NCI-H1092 treated with DMSO at 0.1 percent for 48 hours (cell line): ENCODE measurements at places on chromosomes 12 and 14.

DNA sequence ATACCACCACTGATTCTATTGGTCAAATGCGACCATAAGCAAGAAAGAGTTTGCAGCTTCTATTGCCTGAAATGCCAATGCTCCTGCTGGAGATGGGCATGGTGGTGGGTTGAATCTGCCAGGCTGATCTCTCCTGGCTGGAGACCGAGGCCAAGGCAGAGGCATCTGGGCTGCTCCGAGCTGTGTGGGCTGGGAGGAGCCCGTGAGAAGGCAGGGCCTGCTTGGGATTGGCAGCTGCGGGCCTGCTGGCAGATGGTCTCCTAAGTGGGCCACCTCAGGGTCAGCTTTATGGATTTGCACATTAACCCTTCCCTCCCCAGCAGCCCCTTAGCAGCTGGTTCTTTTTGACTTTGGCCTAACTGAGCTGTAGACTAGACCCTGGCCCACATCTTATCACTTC, 25.4 kb downstream of the SRRM4 start:
- DNase-seq: peak; percentile 46

DNA sequence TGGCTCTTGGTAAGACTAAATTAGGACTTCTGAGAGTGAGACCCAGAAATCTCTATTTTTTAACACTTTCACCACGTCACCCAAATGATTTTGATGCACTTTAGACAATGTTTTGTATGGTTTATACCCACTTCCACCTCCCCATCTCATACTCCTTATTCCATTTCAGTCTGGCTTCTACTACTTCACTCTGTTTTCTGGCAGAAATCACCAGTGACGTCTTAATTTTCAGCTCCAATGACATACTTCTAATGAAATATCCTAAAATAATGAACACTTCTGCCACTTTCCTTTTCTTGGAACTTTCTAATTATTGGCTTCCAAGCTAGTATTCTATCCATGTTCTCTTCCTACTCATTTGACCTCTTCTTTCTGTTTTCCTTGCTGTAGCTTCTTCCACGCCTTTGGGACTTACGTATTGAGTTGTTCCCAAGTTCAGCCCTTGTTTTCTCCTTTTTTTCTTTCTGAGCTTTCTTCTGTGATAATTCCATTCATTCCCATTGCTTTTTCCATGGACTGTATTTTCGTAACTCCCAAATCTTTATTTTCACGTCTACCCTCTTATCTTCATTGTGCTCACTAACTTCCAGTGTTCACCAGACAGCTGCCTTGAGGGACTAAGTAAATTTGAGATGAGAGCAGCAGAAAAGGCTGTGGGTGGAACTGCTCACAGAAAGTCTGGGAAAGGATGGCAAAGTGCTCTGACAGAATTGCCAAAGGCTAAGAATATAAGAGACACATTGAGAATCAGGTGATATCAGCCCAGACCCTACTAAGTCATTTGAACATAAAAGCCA, 115.8 kb downstream of the CAPZA3 start:
- no peak for DNase-seq

GRCh38 chr12:103415681-103416080, 80.1 kb downstream of the C12orf42 start:
- DNase-seq: no peak

DNA sequence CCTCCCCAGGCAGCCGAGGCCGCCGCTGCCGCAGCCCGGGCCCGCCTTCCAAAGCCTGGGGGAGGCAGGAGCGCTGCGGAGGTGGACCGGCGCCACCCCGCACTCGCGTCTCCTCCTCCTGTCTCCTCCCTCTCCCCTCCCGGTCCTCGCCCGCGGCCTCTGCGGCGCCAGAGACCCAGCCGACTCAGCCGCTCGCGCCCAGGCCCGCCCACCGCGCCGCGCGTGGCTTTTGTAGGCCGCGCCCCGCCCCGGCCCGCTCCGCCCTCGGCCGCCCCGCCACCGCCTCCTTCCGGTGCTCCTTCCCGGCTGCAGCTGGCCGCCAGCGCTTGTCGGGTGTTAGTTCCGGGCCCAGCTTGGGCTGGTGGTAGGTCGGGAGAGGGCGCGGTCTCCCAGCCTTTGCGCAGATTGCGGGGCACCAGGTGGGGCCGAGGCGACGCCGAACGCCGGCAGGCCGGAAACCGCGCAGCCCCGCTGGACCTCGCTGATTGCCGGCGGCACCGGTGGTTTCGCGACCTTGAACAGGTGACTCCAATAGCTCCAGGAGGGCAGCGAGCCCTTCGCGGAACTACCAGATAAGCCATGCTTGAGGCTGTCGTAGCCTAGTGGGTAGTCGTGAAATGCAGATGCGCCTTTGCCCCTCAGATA, at the start of gene CAPRIN2:
TSS of gene CAPRIN2 (minus strand) at position 202 of the 645 bp plus-strand sequence. CDS start 1,431 bp downstream, outside the sequence.
- DNase-seq: peak; percentile 95

- DNase-seq: no peak
These were observed 7.3 kb upstream of the BATF start for GRCh38 chr14:75514673-75515628.

DNA sequence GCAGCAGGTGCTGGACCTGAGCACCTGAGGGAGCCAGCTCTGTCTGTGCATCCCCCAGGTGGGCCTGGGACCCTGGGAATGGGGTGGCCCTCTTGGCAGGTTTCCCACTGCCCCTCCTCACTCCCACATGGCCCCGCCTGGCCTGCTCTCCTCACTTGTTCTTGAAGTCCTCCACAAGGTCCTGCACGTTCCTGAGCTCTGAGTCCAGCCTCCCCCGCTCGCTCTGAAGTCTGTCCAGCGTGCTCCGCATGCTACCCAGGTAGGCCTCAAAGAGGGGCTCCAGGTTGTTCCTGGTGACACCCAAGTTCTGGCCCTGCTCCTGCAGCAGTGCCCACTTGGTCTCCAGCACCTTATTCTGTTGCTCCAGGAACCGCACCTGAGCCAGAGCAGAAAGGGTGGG, 2.9 kb downstream of the KRT79 start:
- DNase-seq: no peak

DNA sequence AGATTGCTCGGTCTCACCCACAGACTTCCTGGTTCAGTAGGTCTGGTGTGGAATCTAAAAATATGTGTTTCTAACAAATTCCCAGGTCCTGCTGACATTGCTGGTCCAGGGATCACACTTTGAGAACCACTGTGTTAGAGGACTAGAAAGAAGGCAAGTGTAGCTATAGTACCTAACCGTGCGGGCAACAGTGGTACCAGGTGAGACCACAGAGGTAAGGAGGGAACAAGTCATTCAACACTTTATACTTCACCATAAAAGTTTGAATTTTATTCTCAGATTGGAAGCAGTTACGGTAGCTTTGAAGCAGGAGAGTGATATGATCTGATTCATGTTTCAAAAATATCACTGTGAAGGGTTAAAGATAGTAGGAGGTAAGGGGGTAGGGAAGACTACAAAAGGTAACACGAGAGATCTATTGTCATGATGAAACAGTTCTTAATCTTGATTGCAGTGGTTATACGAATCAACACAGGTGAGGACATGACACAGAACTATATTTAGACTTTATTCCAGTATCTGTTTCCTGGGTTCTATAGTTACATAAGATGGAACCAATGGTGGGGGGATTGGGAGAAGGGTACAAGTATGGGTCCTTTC, 73.5 kb downstream of the CDK17 start:
- no peak for DNase-seq

DNA sequence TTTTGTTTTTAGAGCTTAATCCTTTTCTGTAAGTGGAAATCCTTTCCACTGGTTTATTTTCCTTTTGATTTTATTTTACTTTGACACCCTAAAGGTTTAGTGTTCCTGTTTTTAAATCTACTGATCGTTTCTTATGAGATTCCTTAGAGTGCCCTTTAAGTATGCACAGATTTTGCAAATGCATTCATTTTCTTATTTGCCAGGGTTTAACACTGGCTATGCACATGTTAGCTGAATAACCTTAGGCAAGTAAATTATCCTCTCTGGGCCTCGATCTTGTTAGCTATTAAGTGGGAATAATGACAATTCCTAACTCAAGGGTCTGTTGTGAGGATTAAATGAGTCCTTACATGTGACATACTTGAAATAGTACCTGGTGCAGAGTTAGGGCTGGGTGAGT, 136.0 kb downstream of the BICD1 start:
- DNase-seq: no peak

GRCh38 chr12:81369175-81369574, 291.3 kb downstream of the ACSS3 start:
- no peak for DNase-seq

GRCh38 chr14:68199554-68200151, 380.1 kb downstream of the RAD51B start:
- no peak for DNase-seq

GRCh38 chr14:94398182-94398479, 9.7 kb upstream of the SERPINA1 start:
- no peak for DNase-seq

DNA sequence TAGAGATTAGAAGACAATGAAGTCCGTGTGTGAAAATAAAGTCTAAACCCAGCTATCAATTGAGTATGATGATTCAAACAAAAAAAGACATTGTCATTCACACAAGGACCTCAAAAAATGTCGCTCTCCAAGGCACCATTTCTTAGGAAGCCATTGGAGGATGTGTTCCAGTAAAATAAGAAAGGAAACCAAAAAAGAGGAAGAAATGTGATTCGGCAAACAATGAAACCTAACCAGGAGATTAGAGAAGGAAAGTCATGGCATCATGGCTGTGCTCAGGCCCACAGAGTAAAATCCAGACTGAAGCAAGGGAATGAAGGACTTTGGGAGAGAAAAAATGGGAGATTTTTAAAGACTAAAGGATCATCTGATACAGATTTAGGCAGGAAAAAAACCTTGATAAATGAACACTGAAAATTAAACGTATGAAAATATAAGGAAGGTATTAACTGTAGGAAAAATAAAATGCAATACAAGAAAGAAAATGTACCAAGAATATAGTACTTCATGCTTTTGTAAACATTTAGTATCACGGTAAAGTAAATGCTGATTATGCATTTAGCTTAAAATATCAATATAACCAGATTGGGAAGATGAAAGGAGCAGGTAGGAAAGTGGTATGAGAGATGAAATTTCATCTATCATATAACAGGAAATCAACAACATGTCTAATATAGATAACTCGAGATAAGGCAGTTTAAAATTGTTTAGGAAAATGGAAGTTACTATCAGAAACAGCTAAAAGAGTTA, 38.2 kb upstream of the MTHFD1 start:
- no peak for DNase-seq

GRCh38 chr12:3493043-3493858, 2.2 kb downstream of the PRMT8 start:
- DNase-seq: peak; percentile 51

GRCh38 chr14:55332654-55333570, 61.7 kb downstream of the FBXO34 start:
- DNase-seq: no peak

DNA sequence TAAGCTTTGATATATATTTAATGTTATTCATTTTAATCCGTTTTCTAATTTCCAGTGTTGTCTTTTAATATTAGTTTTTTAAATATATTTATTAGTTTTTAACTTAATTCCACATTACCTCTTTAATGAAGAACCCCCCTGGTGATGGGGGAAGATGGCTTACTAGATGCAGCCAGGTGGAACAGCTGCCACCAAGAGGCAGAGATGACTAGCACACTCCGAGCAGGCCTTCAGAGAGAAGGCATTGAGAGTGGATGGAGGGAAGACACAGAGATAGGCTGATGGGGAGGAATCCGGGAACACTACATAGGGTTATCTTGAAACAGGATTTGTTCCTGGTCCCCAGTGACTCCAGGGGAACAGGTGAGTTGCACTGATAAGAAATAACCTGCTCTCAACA, 771.6 kb downstream of the LRFN5 start:
- DNase-seq: no peak

DNA sequence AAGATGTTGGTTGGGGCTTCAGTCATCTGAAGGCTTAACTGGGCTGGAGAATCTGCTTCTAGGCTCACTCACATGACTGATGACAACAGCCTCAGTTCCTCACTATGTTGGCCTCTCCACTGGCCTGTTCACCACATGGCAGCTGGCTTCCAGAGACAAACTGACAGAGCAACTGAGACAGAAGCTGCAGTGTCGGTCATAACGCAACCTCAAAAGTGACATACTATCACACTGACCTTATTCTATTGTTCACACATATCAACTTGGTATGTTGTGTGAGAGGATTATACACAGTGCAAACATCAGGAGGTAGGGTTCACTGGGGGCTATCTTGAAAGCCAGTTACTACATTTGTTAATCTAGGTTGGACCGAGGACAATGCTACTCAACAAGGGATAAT, 92.9 kb downstream of the PAWR start:
- DNase-seq: no peak

DNA sequence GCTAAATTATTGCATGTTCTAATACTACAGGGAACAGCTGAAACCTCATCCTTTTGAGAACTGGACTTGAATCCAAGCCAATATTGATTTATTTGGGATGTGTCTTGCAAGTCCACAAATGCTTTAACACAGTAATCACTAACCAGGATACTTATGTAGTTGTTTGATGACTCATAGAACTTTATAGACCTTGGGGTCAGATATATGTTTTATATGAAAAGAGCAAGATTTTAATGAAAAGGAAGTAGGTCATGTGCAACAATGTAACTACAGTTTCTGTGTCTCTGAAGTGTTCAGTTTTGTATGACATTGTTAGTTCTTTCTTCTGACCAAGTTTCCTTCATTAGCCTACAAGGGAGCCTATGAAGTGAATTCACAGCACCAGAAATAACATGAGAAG, 352.0 kb downstream of the ZFP36L1 start:
- no peak for DNase-seq

DNA sequence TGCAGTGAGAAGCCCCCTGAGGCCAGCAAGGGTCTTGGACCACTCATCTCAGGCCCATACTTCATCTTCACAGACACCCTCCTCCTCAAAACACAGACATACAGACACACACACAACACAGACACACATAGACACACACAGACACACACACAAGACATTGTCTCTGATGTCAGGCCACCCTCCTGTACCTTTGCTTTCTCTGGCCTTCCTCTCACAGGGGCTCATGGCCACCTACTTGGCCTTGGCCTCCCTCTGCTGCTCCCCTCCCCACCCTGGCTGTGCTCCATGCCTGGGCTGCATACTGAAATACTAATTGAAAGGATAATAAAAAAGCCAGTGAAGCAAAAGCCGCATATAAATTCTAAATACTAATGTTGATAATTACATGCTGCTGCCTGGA, 1.6 kb upstream of the SYNDIG1L start:
- no peak for DNase-seq

DNA sequence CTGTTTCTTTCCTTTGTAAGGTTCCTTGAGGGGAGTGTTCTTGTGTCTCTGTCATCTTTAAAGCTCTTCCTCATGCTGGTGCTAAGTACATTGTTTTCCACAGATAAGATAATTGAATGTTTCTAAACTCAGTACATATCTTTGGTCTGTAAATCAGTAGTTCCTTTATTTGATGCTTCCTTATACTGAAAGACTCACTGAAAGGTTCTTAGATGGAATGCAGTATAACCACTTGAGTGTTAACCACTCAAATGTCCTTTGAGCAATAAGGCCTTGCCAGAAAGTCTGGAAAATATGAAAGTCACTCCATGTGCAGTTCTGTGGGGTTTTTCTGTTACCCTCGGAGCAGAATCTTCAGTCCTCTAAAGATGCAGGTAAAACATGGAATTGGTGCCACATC, 23.0 kb upstream of the RNU6-8 start:
- no peak for DNase-seq
